ENCODE measurements at places on chromosomes 4 and X.

- DNase-seq, result no peak
Observed at GRCh38 chr4:92099861-92100260, 203.9 kb upstream of the GRID2 start.

- no peak for DNase-seq
Observed at GRCh38 chr4:14419516-14419915, 582.8 kb upstream of the CPEB2 start.

DNA sequence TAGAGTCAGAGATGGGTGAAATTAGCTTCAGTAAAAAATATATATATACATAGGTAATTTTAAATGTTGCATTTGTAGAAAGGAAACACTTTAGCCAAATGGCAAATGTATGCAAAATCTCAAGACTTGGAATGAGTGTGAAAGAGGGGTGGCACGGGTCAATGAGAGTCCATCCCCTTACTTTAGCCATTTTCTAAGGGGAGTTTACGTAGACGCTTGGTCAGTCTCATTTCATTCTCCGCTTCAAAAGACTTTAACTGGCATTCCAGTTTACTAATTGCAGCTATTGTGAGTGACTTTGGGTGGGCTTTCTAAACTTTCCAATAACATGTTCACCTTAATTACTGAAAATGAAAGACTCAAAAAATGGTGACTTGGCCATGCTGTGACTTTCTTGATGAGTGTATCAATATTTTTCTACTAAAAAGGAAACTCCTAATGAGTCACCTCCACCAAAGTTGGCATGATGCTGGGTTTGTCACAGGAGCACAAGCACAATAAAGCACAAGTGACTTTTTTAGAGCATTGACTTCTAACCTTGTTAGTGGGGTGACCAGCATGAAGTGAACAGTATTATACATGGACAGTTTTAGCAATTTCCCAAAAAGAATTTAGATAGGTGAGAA lies 356.0 kb upstream of the RASGEF1B start:
- no peak for DNase-seq

DNA sequence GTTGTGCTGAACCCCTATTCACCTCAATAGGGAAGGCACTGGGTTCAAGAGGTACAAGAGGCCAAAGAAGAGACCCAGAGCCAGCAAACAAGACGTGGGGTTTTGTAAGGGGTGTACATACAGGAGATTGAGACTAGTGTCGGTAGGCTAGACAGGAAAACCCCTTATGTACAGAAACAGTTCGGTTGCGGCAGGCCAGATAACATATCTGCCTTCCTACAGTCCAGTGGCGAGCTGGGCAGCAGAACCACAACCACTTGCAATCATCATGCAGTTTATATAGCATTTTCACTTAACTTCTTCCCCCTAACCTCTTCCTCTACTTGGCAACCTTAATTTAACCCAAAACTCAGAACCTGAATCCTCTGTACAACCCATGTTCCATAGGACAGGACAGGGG lies 422.2 kb downstream of the PDHA2 start:
- no peak for DNase-seq

- no peak for DNase-seq
Observed at GRCh38 chrX:118773782-118774181, 46.4 kb downstream of the IL13RA1 start.

DNA sequence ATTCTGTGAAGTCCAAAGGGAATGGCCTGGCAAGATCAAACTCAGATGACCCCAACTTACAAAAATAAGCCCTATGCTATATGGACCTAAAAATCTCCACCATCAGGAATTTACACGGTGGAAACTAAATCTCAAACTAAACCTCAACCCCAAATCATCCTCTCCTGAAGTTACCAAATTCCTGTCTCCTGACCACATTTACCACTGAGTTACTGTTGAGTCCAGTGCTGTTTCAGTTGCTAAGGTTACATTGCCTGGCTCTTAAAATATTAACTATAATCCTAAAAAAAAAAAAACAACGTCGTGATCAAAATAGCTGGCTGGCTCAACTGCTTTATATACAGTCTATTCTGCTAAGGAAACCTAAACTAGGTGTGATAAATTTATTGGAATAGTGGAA lies 315.2 kb upstream of the SLIT2 start:
- peak; percentile 38 for DNase-seq

- no peak for DNase-seq
Observed at GRCh38 chr4:10035130-10035529, 13.8 kb upstream of the SLC2A9 start.

DNA sequence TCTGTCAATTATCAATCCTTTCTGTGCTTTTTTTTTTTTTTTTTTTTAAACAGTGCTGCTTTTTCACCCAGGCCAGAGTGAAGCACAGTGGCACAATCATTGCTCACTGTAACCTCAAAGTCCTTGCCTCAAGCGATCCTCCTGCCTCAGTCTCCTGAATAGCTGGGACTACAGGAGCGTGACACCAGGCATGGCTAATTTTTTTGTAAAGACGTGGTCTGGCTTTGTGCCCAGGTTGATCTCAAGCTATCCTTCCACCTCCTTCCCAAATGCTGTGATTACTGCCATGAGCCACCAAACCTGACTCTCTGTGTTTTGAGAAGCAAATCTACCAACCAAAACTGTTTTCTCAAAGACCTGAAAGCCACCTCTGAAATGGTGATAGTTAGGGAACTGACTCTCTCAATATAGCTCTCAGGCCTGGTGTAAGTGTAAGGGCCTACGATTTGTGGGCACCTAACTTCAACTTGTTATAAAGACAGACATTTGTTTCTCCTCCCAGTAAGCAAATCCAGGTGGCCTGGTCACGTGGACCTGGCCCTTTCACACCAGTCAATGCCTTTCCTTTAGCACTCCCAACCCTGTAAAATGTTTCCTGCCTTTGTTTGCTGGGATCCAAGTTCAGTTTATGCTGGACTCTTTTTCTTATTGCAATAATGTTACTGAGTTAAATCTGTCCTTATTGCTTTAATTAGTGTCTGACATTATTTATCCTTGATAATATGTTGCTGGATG lies 2015.9 kb downstream of the PCDH7 start:
- DNase-seq, result peak; percentile 29

- no peak for DNase-seq
Observed at GRCh38 chr4:154527308-154527707, 22.9 kb downstream of the PLRG1 start.

GRCh38 chr4:37674439-37674838 lies 11.7 kb downstream of the RELL1 start:
- DNase-seq, result no peak

DNA sequence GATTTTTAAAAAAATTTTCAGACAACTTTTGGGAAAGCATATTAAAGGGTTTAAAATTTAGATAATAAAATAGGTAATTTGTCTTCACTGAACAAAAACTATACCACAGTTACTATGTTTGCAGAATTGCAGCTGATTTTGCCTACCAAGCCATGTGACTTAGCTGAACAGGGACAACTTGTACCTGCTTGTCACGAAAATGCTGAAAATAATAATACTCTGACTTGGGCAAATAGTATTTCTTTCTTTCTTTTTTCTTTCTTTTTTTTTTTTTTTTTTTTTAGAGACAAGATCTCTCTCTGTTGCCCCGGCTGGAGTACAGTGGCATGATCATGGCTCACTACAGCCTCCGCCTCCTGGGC lies 225.2 kb upstream of the PPP1R2C start:
- no peak for DNase-seq

GRCh38 chr4:2080429-2081300 lies 21.5 kb downstream of the NAT8L start:
- DNase-seq, result no peak

DNA sequence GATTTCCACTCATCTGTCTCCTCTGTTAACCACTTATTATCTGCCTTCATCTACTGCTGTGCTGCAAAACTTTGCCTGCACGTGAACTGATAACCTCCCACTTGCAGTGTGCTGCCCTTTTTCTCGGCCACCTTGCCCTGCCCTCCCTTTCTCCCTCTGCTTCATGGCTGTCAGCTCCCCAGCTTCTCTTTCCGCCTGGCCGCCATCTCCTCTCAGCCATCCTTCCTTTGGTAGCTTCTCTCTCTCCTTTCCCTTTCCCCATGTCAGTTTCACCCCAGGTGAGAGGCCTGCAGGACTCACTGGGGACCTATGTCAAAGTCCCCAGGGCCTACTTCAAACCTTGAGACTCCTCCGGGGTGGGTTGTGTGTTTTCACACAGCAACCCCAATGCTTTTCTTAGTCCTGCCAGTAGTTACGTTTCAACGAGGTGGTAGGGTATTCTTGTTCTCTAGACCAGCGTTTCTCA lies 6.6 kb downstream of the MSL3 start:
- DNase-seq, result no peak

- DNase-seq, result no peak
Observed at GRCh38 chrX:153969904-153970356, 1.7 kb downstream of the HCFC1 start.

Measured in kidney epithelial cell (primary cell).